ENCODE measurements at places on chromosomes 13 and 19. TPM values are rescaled to one million over a fixed set of nuclear protein-coding genes. Genes with fewer than 3 reads are reported as not detected.

- H3K4me1 ChIP-seq, result no peaks in the 10 kb centered on the region
- no peaks in the 10 kb centered on the region for H3K27me3 ChIP-seq
These were observed 248.2 kb downstream of the NBEA start for GRCh38 chr13:35190241-35190640.

DNA sequence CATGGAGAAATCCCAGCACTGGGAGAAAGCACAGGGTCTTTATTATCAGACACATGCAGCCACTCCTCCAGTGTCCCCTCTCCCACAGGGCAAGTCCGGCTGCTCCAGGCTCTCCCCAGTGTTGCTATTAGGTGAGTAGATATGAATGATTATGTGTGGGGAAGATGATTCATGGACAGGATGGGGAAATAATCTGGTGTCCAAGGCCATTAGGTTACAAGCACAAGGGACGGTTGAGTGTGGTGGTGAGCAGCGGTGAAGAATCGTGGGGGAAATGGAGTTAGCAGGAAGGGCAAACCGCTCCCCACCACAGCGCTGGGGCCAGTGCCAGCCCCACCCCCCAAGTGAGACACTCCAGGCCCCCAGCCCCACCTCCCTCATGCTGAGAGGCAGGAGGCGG, 19.0 kb downstream of the CD177 start:
- H3K27ac ChIP-seq, result no peak overlapping the region
- no peaks in the 10 kb centered on the region for H3K36me3 ChIP-seq
- no peaks in the 10 kb centered on the region for H3K4me1 ChIP-seq
- H3K27me3 ChIP-seq, result peaks cover 2% of the 10 kb centered on the region

GRCh38 chr13:91576590-91576989, 178.2 kb downstream of the GPC5 start:
- no peak overlapping the region for H3K27ac ChIP-seq
- DNase-seq, result peak; percentile 12
- H3K36me3 ChIP-seq, result no peaks in the 10 kb centered on the region
- H3K27me3 ChIP-seq, result no peaks in the 10 kb centered on the region
- H3K4me1 ChIP-seq, result no peaks in the 10 kb centered on the region

GRCh38 chr13:81597101-81597500, 1256.2 kb upstream of the SPRY2 start:
- H3K4me3 ChIP-seq, result no peak overlapping the region
- H3K36me3 ChIP-seq, result no peaks in the 10 kb centered on the region
- no peaks in the 10 kb centered on the region for H3K4me1 ChIP-seq
- DNase-seq, result no peak

GRCh38 chr19:38714354-38714778, 29.9 kb downstream of the CAPN12 start:
- no peak overlapping the region for H3K27ac ChIP-seq
- no peaks in the 10 kb centered on the region for H3K27me3 ChIP-seq
- no peak for DNase-seq

- H3K36me3 ChIP-seq, result no peaks in the 10 kb centered on the region
- peaks cover 3% of the 10 kb centered on the region for H3K27me3 ChIP-seq
- DNase-seq, result no peak
- no peak overlapping the region for H3K4me3 ChIP-seq
- no peak overlapping the region for H3K27ac ChIP-seq
These were observed 65.0 kb upstream of the TRPC4 start for GRCh38 chr13:37934339-37935191.

Gene PNMA8A
- total RNA-seq, result not detected

DNA sequence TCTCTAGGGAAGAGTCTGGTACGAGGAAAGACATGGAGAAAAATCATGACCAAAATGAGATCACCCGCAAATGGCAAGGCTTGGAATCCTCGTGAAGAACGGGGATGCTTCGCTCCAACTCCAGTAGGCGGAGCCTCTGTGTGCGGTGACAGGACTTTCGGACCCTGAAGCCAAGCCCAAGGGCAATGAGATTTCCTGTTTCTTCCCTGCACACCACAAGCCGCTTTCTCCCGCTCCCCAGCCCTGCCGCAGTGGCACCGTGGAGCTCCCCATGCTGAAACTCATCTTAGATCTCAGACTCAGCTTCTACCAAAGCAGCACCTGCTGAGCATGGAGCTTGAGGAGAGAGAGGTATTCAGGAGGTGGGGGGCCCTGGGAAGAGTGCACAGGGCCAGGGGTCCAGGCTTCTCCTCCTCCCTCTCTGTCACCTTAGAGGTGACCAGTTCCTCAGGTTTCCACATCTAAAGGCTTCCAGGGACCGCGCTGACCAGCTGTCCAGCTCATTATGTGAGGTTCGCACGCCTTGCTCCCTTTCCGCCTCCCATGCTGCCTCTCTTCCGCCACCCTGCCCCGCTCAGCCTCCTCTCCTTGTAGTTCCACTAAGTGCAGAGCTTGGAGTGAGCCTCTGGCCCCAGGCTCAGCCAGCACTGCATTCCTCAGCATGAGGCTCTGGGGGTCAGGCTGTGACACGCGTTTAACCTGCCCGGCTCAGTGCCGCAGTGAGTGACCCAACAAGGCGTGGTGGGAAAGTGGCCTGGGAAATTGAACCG, 153.8 kb upstream of the SOX1 start:
- no peaks in the 10 kb centered on the region for H3K36me3 ChIP-seq
- H3K4me1 ChIP-seq, result no peaks in the 10 kb centered on the region
- DNase-seq, result no peak
- no peak overlapping the region for H3K4me3 ChIP-seq
- H3K27ac ChIP-seq, result no peak overlapping the region

GRCh38 chr13:26785838-26786630, 25.4 kb upstream of the GPR12 start:
- DNase-seq, result peak; percentile 70
- H3K27ac ChIP-seq, result peak overlapping the region; percentile 40
- peak overlapping the region; percentile 67 for H3K4me3 ChIP-seq
- H3K27me3 ChIP-seq, result peaks cover 2% of the 10 kb centered on the region
- no peaks in the 10 kb centered on the region for H3K36me3 ChIP-seq
- peaks cover 16% of the 10 kb centered on the region for H3K4me1 ChIP-seq

- peak overlapping the region; percentile 62 for H3K4me3 ChIP-seq
- H3K4me1 ChIP-seq, result peaks cover 21% of the 10 kb centered on the region
- H3K27me3 ChIP-seq, result peaks cover 5% of the 10 kb centered on the region
These were observed 114.3 kb upstream of the SERP2 start for GRCh38 chr13:44259045-44260027.

- H3K4me3 ChIP-seq, result no peak overlapping the region
- no peak for DNase-seq
- H3K27ac ChIP-seq, result no peak overlapping the region
- peaks cover 22% of the 10 kb centered on the region for H3K27me3 ChIP-seq
- peaks cover 5% of the 10 kb centered on the region for H3K36me3 ChIP-seq
These were observed 41.1 kb downstream of the SPTBN4 start for GRCh38 chr19:40507892-40508291.

- H3K36me3 ChIP-seq, result no peaks in the 10 kb centered on the region
- H3K27me3 ChIP-seq, result no peaks in the 10 kb centered on the region
- H3K27ac ChIP-seq, result no peak overlapping the region
- no peaks in the 10 kb centered on the region for H3K4me1 ChIP-seq
- no peak for DNase-seq
These were observed 471.4 kb downstream of the MYO16 start for GRCh38 chr13:109100705-109101304.

Gene U2AF1L4
- total RNA-seq, result 31.6 TPM

All from activated CD4-positive, alpha-beta T cell treated with anti-CD3 and anti-CD28 coated beads for 36 hours (primary cell).